Tibial nerve (tissue), 4 donors: ENCODE measurements at places on chromosomes 2 and 18.

DNA sequence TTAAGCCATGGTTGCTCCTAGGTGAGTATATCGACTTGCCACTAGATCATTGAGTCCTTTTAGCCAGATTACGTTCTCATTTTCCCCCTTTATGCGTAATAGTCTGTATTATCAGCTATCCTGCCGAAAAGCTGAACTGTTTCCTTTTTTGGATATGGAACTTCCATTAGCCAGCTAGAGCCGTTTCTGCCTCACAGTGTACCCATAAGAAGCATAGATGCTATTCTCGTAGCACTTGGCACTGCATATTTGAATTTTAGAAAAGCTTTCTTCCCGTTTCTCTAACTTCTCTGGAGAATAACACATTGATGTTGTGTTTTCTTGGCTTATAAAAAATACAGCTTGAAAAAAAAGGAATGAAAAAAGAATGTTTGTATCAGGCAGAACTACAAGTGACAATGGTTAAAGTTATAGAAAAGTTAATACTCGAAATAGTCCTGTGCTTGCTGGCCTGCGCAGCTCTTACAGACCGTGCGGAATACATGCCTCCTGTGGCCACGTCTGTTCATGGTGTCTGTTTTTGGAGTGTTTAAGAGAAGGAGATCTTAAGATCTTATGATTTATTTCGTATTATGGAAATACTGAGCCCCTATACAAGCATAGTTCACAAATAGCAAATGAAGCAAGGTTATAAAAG, 710 bp downstream of the DUSP19 start:
- no peak for DNase-seq

GRCh38 chr2:231361701-231362554, 33.6 kb upstream of the B3GNT7 start:
- no peak for DNase-seq

DNA sequence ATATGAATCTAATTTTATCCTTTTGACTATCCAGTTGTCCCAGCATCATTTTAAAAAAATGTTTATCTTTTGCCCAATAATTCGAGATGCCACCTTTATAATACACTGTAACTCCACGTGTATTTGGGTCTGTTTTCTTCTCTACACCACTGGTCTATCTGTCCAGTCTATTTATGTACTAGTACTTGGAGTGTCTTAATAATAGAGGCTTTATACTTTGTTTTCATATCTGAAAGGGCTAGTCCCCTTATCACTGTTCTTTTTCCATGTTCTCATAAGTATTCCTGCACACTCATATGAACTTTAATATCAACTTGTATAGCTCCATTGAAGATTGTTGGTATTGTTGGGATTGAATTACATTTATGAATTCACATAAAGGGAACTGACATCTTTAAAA, 101.1 kb upstream of the RMP24 start:
- DNase-seq = no peak

DNA sequence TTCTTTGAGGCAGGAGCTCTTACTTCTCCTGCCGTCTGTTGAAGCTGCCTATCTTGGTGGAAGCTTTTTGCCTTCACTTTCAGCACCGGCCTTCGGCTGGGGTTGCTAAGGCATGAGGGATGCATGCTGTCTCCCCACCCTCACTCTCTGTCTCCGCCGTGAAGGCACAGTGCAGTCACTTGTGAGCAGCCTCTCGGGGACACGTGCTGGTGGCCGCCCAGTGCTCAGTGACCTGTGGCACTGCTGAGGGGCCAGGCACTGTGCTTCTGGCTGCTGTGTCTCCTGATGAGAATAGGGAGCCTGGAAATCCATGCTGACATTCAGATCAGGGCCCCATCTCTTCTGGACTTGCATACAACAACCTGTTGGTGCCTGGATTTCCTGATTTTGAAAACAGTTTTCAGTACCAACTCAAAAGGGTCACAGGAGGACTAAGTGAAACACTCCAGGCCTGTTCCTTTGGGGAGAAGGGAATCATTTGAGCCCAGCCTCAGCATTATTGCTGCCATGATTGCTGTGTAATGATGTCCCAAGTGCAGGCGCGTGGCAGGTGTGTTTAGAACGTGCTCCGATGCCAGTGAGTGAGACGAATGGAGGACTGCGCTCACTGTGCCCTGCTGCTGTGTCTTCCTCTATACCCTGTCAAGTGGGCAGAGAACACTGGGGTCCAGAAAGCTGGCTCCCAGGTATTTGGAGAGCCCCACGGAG, 218.1 kb downstream of the SEPTIN10 start:
- DNase-seq = no peak

DNA sequence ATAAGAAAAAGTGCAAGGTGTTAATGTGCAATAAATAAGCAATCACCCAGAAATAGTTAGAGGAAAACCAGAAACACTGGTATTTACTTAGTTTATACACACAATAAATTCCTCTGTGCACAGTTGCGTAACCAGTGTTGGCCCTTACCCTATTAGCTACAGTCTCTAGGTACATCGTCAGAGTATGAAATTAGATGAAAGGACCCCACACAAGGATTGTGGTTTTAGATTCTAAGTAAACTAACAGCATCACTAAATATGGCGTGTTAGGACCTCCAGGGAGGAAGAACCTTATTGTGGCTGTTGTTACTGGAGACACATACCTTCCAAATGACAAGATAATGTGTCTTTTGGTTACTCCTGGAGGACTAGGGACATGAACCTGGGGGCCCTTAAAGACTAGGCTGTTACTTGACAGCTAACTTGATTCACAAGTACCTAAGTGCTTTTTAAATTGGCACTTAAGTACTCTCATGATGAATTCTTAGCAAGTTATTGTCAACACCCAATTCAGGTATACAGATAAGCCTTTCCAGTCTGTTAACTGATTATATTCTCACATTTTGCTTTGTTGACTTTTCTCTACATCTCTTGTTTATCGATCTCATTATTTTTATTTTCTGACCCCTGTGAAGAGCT, 115.3 kb downstream of the FEZ2 start:
- no peak for DNase-seq

GRCh38 chr2:231300020-231300721, 95.3 kb upstream of the B3GNT7 start:
- no peak for DNase-seq

GRCh38 chr2:140600116-140600515, 1530.7 kb downstream of the LRP1B start:
- no peak for DNase-seq

- no peak for DNase-seq
These were observed 219.9 kb downstream of the SH3RF3 start for GRCh38 chr2:109348671-109349502.

GRCh38 chr18:56161566-56162260, 476.7 kb downstream of the TXNL1 start:
- DNase-seq = no peak

DNA sequence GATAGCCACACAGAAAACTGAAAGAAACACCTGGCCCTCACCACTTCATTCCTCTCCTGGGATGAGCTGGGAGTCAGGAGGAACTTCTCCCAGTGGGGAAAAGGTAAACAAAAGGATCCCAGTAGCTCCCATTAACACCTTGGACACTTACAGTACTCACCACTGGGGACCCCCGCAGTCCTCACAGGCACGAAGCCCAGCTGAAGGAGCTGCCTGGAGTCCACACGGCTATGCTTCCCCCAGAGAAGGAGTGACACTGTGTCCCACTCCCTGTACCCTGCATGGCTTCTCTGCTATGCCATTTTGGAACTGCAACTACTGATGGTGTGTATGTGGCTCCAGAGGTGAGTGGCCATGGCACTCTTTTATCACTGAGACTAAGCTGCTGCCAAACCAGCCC, 1565.1 kb downstream of the LRP1B start:
- no peak for DNase-seq

GRCh38 chr2:23636426-23636825, 251.4 kb downstream of the KLHL29 start:
- no peak for DNase-seq

GRCh38 chr18:23812546-23813440, 123.5 kb downstream of the LAMA3 start:
- no peak for DNase-seq
